ENCODE measurements at places on chromosomes 3 and 15. TPM values are rescaled to one million over a fixed set of nuclear protein-coding genes. Genes with fewer than 3 reads are reported as not detected.

The AGTR1 gene
- total RNA-seq, result not detected

- H3K36me3 ChIP-seq, result no peaks in the 10 kb centered on the region
- peaks cover 6% of the 10 kb centered on the region for H3K4me1 ChIP-seq
- H3K27me3 ChIP-seq, result no peaks in the 10 kb centered on the region
- no peak overlapping the region for H3K4me3 ChIP-seq
Observed at GRCh38 chr3:136166507-136166906, 29.6 kb downstream of the MSL2 start.

DNA sequence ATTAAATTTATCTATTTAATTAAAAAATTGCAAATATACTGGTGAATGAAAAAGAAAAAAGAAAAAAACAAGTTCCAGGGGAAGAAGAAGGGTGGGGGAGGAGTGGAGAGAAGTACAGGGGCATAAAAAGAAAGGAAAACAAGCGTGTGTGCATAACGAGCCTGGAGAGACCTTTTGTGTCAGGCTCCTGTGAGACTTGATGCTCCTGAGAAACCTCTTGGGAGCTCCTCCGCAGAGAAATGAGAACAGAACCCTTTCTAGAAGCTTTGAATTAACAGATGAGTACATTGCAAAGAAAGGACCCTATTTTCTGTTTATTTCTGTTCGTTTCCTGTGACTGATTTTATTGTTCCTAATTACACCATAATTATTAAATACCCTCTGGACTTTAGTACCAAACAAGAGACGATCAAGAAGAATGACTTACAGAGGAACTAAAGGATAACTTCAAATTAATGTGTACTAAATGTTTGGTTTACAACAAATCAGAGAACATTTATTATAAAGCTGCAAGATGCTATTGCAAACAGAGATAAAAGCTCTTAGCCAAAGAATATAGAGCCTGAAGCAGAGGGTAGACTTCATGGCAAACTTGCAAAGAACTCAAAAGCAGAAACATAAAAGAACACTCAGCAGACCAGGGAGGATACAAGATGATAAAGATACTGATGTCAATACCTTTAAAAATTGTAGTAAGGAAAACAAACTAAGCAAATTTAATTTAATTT is 74.7 kb downstream of the DPPA2 start:
- no peak overlapping the region for H3K4me3 ChIP-seq
- no peaks in the 10 kb centered on the region for H3K36me3 ChIP-seq
- H3K27ac ChIP-seq, result no peak overlapping the region
- no peaks in the 10 kb centered on the region for H3K4me1 ChIP-seq

DNA sequence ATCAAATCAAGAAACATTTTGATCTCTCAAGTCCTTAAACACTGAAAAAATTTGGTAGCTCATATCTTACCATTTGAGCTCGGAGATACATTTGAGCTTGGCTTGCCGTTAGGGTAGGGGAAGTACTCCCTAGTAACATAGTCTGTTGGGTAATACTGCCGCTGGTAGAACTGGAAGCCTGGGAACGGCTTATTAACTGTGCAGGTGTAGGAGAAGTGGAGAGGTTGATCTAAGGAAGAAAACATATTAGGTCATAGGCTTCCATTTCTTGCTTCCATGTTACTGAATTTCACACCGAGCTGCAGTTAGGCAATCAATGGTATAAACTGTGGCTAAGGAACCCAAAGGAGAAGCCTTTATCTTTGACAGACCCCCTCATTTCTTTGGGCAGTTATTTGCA is 32.5 kb downstream of the PHC3 start:
- H3K36me3 ChIP-seq, result peaks cover 35% of the 10 kb centered on the region
- H3K27ac ChIP-seq, result no peak overlapping the region
- H3K4me1 ChIP-seq, result peaks cover 31% of the 10 kb centered on the region
- H3K4me3 ChIP-seq, result no peak overlapping the region
- DNase-seq, result no peak
